DMS153 (cell line): ENCODE measurements at places on chromosomes 1 and 21.

- no peak for DNase-seq
Measured at GRCh38 chr1:115313182-115313581, 24.9 kb downstream of the NGF start.

DNA sequence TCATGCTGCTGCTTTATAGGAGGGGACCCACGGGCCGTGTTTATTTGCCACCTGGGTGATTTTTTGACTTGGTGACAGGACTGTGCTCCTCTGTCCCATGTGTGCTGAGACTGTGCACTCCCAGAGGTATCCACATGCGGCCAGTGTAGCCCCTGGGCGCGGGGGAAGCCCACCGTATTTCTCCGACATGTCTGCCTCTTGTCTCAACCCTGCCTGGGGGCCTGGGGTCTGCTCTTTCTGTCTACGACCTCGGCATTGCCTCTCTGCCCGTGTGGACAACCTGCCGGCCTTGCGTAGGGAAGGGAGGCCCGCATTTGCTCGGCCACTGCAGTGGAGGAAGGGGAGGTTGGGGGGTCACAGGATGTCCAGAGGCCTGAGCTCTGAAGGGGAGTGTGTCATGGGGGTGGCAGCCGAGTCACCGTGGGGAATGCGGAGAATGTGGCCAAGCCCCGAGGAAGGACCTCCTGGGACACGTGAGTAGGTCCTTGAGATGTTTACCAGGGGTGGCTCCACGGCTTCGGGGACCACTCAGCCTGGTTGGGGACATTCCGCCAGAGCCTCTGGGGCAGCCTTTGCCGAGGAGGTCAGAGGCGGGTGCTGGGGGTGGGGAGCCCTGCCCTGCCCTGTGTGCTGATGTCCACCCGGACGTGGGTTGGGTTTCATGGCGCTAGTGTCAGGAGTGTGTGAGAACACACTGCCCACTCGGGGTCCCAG lies 11.0 kb downstream of the PRKCZ start:
- no peak for DNase-seq

- DNase-seq: no peak
Measured at GRCh38 chr1:224377676-224378006, 21.0 kb downstream of the CNIH4 start.

- no peak for DNase-seq
Measured at GRCh38 chr1:94322696-94323095, 85.3 kb upstream of the ARHGAP29 start.

DNA sequence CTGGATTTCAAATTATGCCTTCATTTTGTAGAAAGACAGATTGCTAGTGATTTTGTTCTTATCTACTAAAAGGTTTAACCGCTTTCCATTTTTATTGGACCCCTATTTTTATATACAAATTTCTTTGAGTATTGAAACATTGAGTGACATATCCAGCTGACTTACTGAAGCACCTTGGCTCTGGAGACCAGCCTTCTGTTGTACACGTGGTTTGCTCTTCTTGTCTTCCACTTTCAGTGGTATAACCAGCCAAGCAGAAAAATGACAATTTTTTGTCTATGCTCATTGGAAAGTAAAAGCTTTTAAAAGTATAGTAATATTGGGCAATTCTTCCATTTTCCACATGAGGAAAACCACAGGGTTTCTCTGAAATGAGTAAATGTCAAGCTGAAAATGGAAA lies 4.4 kb downstream of the F13B start:
- DNase-seq: no peak

DNA sequence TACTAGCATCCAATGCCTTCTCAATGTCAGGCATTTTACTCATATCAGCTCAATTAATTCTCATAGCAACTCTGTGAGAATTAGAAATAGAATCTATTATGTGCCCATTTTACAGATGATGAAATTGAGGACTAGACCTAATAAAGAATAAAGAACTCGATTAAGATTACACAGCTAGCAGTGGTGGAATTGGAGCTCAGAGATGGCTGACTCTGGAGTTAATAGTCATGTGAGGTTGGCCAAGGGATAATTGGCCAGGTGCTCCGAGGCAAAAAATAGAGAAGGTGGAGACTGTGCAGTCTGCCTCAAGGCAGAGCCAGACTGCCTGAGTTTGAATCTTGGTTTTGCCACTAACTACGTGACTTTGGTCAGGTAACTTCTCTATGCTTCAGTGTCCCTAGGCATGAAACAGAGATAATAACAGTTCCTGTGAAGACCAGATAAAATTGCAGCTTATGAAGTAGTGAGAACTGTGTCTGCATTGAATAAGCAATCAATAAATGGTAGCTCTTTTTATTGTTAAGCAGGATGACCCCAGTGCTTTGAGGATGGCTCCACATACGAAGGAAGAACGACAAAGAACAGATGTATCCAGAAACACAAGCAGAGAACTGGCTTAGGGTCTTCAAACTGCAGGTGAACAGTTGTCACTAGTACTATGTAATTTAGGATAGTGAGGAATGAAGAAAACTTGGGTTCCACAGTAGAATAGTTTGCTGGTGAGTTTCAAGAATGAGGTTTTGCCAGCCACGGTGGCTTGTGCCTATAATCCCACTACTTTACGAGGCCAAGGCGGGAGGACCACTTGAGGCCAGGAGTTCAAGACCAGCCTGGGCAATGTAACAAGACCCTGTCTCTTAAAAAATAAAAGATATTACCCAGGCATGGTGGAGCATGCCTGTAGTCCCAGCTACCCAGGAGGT lies 6.9 kb upstream of the CCSAP start:
- DNase-seq: no peak

DNA sequence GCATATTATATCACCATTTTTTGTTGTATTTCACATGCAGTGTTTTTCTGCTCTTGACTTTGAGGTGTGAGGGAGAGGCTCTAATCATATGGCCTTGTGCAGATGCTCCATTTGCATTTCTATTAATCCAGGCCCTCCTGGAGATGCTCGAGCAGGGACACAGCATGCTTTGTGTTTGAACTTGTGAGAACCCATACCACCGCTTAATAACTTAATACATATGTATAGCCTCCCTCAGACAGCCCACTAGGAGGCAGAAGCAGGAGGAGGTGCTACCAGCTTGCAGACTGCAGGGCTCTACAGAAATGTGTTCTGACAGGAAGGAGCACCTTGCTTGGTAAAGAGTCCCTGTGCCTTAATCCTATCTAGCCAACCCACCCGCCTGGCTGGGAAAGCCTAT lies 155.2 kb downstream of the BARHL2 start:
- DNase-seq: no peak

GRCh38 chr1:226091461-226091860 lies 28.9 kb downstream of the H3-3A start:
- no peak for DNase-seq

DNA sequence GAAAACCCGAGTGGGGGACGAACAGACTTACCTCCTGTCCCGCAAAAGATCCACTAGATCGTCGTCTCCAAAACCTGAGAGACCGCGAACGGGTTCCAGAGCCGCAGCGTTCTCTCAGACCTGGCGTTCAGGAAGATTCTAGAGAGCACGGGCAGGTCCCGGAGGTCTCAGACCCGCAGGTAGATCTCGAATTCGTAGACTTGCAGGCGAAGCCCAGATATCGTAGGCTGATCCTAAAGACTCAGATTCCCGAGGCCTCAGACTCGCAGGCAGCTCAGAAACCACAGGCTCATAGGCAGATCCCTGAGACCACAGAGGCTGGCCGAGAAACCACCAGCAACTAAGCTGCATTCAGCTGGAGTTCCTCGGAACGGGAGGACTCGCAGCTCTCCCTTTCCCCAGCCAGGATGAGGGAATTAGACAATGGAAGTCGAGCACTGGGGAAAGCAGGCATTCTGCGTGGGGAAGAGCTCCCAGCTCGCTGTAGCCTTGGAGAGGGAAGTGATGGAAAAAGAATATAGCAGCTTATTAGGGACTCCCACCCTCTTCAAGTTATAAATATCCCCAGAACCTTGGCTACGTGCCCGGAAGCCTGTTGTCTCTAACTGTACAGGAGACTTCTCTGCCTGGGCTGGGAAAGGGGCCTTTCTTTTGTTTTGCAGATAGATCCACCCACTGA lies at the start of gene ZNF436:
ZNF436 (minus strand) TSS at position 502 of the 679 bp plus-strand sequence. CDS start 1,831 bp downstream, outside the sequence.
- peak; percentile 75 for DNase-seq

DNA sequence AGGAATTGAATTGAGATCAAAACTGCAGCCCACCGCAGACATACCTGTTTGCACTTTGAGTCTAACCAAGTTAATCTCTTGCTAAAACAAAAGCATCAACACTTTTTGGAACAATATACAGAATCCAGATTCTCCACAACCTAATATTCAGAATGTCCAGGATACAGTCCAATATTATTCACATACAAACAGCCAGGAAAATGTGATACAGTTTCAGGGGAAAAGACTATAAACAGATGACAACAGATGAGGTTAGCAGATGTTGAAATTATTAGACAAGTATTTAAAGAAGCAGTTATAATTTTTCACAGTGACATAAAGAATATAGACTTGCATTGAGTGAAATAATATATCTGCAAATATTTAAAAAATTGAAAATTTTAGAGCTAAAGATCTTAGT lies 678.1 kb upstream of the CXADR start:
- no peak for DNase-seq

- DNase-seq: no peak
Measured at GRCh38 chr21:35582731-35583130, 477.6 kb downstream of the SETD4 start.

DNA sequence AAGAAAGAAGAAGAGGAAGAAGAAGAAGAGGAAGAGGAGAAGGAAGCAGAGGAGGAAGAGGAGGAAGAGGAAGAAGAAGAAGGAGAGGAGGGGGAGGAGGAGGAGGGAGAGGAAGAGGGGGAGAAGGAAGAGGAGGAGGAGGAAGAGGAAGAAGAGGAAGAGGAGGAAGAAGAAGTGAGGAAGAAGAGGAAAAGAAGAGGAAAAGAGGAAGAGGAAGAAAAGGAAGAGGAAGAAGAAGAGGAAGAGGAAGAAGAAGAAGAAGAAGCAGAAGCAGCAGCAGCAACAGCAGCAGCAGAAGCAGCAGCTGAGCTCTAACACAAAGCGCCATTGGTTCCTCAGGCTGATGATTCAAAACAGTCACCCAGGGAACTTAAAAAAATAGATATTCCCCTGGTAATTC lies 34.0 kb downstream of the DNAI4 start:
- no peak for DNase-seq

DNA sequence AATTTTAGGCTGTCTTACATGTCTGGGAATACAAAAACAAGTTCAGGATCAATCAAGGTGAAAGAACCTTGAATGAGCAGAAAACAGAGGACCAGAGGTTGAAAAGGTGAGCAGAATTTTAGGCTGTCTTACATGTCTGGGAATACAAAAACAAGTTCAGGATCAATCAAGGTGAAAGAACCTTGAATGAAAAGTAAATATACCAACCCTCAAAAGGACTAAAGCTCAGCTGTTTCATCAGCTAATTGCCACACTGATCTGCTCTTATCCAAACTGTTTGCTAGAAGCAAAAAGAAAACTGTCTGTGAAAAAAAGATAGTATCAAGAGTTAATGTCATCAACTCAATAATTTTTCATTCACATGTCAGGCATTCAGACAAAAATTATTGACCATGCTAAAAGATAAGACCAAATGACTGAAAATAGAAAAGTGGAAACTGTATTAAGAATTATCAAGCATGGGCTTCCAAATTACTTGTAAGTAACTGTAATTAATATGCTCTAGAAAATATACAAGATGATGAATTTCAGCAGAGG lies 69.2 kb downstream of the LTN1 start:
- no peak for DNase-seq

- DNase-seq: no peak
Measured at GRCh38 chr1:23282957-23283356, 61.1 kb downstream of the HNRNPR start.

DNA sequence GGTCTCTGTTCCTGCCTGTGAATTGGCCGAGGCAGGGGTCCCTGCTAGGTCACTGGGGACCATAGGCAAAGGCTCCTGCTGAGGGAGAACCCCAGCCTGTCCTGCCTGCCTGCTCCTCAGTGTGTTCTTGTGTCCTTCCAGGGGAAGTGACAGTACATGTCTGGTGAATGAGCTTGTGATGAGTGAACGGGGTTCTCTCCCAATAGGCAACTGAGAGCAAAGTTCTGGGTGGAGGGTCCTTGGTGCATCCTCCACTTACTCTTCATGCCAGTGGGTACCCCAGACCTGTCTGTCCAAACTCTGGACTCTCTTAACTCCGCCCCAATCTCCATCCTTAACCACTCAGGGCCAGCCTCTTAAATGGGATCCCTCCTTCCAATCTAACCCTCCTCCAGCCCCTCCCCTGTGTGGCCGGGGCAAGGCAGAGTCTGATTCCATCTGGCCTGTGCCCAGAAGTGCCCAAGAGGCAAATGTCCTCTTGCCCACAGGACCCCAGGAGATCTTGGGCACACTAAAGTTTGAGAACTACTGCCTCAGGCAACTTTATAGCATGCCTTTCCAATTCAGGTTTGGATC lies 2.0 kb downstream of the XKR8 start:
- no peak for DNase-seq

DNA sequence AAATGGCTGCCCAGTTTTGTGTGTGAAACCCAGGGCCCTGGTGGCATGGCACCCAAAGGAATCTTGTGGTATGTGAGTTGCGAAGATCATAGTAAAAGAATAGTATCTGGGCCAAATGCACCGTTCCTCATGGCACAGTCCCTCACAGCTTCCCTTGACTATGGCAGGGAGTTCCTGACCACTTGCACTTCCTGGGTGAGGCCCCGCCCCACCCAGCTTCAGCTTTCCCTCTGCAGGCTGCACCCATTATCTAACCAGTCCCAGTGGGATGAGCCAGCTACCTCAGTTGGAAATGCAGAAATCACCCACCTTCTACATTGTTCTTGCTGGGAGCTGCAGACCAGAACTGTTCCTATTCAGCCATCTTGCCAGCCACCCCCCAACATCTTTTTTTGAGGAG lies 63.0 kb downstream of the SLC5A9 start:
- peak; percentile 73 for DNase-seq

DNA sequence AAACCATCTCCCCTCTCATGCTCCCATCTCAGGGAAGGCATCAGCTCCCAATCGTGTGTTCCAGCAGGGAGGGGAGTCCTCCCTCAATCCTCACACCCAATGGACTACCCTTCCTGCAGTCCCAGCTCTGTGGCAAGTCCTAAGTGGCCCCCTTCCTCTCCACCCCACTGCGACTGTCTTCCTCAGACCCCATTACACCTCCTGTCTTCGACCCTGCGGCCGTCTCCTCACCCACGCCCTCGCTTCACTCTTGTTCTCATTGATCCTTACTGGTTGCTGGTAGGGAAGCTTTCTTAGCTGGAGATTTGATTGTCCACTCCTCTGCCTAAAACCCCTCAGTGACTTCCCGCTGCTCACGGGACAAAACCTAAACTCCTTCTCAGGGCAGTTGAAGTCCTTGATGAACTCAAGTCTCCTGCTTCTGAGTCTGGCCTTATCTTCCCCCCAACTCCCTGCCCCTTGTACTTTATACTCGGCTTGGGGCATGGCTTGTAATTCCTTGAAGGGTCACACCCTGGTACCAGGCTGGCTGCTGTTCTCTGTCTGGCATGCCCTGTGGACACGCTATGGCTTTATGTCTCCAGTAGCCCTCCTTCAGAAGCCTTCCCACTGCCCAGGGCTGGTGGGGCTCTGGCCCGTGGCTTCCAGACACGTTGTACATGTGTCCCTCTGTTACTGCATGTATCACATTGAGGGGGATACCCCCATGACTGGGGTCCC lies 2.3 kb upstream of the EPS8L3 start:
- no peak for DNase-seq

- no peak for DNase-seq
Measured at GRCh38 chr21:36964827-36965719, 1.4 kb downstream of the HLCS start.

- no peak for DNase-seq
Measured at GRCh38 chr1:109315288-109315687, 8.5 kb upstream of the MYBPHL start.

GRCh38 chr1:178726087-178726517 lies 1.1 kb downstream of the RALGPS2 start:
- DNase-seq: peak; percentile 8

- no peak for DNase-seq
Measured at GRCh38 chr1:234706931-234707330, 97.0 kb upstream of the IRF2BP2 start.

- no peak for DNase-seq
Measured at GRCh38 chr1:240031009-240031408, 60.7 kb upstream of the FMN2 start.
